ENCODE measurements at places on chromosomes 5 and 9. TPM values are rescaled to one million over a fixed set of nuclear protein-coding genes. Genes with fewer than 3 reads are reported as not detected.

DNA sequence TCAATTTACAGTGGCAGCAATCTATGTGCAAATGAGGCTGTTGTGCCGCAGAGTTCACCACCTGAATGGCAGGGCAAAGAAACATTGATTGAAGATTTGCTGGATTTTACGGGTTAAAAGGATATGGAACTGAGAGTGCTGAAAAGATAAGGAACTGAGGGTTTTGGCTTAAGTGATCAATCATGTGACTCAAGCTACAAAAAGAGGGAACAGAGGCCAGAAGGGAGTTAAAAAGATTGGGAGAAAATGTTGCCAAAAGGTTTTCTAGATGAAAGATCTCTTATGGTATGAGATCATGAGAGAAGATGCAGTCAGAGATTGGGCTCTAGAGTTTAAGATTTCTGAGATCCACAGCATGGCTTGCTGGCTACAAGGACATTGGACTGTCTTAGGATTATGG is 7.9 kb upstream of the RIMOC1 start:
- DNase-seq, result no peak
- H3K27me3 ChIP-seq, result peaks cover 33% of the 10 kb centered on the region
- H3K36me3 ChIP-seq, result peaks cover 7% of the 10 kb centered on the region
- H3K4me3 ChIP-seq, result no peak overlapping the region
- H3K27ac ChIP-seq, result no peak overlapping the region
- peaks cover 18% of the 10 kb centered on the region for H3K4me1 ChIP-seq

CDH6 gene
- total RNA-seq, result not detected

- H3K36me3 ChIP-seq, result no peaks in the 10 kb centered on the region
- no peak overlapping the region for H3K4me3 ChIP-seq
- no peak for DNase-seq
- H3K4me1 ChIP-seq, result no peaks in the 10 kb centered on the region
- H3K27me3 ChIP-seq, result peaks cover 2% of the 10 kb centered on the region
- H3K27ac ChIP-seq, result no peak overlapping the region
These were observed 328 bp downstream of the GRXCR2 start for GRCh38 chr5:145872486-145872885.

CXXC5 gene
- total RNA-seq, result 1.9 TPM

DNA sequence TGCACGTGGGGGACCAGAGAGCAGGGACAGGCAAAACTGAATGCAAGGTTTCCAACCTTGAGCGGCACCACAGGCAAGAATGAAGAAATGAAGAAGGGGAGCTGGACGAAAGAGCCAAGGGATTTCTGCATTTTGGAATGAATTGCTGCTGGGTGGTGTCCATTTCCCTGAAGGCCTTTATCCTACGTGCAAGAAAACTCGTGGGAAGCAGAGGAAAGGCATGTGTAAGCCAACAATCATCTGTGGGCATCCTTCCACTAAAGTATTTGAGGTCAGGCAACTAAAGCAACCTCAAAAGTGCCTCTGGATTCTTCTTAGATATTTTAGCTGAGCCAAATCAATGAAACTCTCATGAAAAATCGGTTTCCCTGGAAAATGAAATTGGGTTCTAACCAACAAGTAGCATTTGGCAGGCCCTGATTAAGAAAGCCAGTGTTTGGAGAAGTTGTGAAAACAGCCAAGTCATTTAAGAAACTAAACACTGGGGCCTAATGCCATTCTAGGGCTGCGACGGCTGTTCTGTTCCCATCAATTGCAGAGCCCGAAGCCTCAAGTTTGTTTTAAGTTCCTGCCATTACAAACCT is 4.7 kb upstream of the TGFBI start:
- no peaks in the 10 kb centered on the region for H3K36me3 ChIP-seq
- DNase-seq, result no peak
- no peak overlapping the region for H3K4me3 ChIP-seq
- no peak overlapping the region for H3K27ac ChIP-seq
- H3K27me3 ChIP-seq, result peaks cover 37% of the 10 kb centered on the region

FAM81B gene
- total RNA-seq, result not detected

DNA sequence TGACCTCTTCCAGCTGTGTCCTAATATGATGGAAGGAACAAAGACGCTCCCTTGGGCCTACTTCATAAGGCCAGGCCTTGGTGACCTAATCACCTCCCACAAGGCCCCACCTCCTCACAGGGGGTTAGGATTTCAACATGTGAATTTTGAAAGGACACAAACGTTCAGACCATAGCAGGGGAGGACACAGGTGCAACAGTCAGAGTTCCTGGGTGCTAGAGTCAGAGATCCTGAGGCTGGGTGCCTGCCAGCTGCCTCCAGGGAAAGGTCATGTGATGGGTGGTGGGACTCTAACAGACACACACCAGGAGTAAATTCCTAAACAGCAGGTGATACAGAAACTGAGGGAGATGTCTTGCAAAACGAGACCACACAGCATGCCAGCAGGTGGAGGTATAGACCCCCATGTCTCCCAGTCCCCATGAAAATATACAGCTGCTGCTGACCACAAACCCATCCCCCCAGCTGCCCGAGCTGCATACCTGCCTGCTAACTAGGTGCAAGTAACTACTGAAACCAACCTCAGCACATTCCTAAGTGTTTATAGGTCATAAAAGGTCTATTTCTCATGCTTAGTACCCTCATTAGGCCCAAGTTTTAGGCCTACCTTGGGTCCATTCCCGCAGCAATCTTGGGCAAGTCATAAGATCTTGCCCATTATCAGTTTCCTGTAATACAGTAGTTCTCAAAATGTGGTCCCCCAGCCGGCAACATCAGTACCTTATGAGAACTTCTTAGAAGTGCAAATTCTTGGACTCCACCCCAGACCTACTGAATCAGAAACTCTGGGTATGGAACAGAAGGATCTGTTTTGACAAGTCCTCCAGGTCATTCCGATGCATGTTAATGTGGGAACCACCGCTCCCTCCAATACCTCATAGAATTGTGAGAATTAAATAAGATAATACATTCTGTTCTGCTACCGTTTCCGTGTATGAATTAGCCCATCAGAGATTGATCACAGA is 245.3 kb downstream of the ENC1 start:
- no peak for DNase-seq
- H3K27ac ChIP-seq, result no peak overlapping the region
- no peak overlapping the region for H3K4me3 ChIP-seq
- H3K4me1 ChIP-seq, result peaks cover 8% of the 10 kb centered on the region
- no peaks in the 10 kb centered on the region for H3K36me3 ChIP-seq

- H3K36me3 ChIP-seq, result no peaks in the 10 kb centered on the region
- H3K4me3 ChIP-seq, result no peak overlapping the region
- no peaks in the 10 kb centered on the region for H3K4me1 ChIP-seq
- no peak overlapping the region for H3K27ac ChIP-seq
These were observed 52.7 kb upstream of the GDNF start for GRCh38 chr5:37892586-37892985.

- H3K27me3 ChIP-seq, result no peaks in the 10 kb centered on the region
- no peak for DNase-seq
- no peaks in the 10 kb centered on the region for H3K36me3 ChIP-seq
- H3K4me1 ChIP-seq, result no peaks in the 10 kb centered on the region
- no peak overlapping the region for H3K4me3 ChIP-seq
These were observed 274.2 kb downstream of the BRINP1 start for GRCh38 chr9:119095072-119095471.

GRCh38 chr9:5440426-5440825 is 2.7 kb upstream of the PLGRKT start:
- peaks cover 16% of the 10 kb centered on the region for H3K36me3 ChIP-seq
- no peak for DNase-seq
- H3K4me1 ChIP-seq, result peaks cover 57% of the 10 kb centered on the region
- H3K27me3 ChIP-seq, result no peaks in the 10 kb centered on the region
- H3K4me3 ChIP-seq, result no peak overlapping the region
- peak overlapping the region; percentile 15 for H3K27ac ChIP-seq

DNA sequence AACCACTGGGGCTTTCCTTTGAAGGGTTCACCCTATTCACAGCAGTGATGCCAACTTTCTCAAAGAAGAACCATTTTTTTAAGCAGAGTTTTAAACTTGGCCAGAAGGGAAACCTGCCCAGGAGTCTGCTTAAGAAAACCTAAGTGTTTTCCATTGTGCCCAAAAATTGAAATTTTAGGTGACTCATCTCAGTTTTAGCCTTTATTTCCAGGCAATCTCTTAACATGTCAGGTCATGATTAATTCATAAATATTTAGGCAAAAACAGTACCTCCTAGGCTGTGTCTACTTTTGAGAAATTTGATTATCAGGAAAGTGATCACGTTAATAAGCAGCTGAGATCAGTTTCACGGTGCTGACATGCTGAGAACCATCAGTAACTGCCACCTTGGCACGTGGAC is 61.9 kb downstream of the TLE1 start:
- no peaks in the 10 kb centered on the region for H3K36me3 ChIP-seq
- DNase-seq, result no peak
- H3K27me3 ChIP-seq, result peaks cover 2% of the 10 kb centered on the region
- no peak overlapping the region for H3K4me3 ChIP-seq
- no peaks in the 10 kb centered on the region for H3K4me1 ChIP-seq

DNA sequence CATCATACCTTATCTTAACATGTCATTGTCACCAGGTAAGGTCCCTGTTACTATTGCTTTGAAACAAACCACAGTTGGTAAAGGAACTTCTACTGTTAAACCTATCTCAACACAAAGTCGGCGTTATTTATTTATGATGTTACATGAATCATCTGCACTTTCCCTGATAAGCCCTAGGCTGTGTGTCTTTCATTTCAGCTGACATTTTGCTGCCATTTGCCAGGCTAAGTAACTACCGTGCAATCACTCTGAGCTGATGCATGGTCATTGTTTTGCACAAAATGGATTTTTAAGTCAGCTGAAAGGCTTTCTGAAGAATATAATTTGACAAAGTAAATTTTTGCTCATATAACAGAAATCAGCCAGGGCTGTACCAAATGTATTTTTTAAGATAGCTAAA is 546.5 kb downstream of the ZNF608 start:
- DNase-seq, result no peak
- no peaks in the 10 kb centered on the region for H3K27me3 ChIP-seq
- H3K27ac ChIP-seq, result no peak overlapping the region

DNA sequence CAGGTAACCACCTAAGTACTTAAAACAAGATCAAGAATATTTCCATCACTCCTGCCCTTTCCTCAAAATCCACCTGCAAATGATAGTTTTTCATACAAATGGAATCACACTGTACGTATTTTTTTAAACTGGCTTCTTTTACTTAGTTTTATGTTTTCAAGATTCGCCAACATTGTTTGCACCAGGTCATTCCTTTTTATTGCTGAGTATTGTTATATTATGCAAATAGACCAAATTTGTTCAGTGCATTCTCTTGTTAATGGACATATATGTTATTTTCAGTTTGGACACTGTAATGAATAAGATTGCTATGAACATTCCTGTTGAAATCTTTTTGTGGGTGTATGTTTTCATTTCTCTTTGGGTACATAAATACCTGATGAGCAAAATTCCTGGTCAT is 8.3 kb upstream of the ANKRD31 start:
- no peaks in the 10 kb centered on the region for H3K4me1 ChIP-seq
- no peak for DNase-seq
- H3K4me3 ChIP-seq, result no peak overlapping the region
- no peaks in the 10 kb centered on the region for H3K27me3 ChIP-seq
- H3K36me3 ChIP-seq, result no peaks in the 10 kb centered on the region

GRCh38 chr5:83474991-83475390 is 3.4 kb downstream of the VCAN start:
- H3K4me3 ChIP-seq, result peak overlapping the region; percentile 38
- H3K27ac ChIP-seq, result no peak overlapping the region
- peaks cover 2% of the 10 kb centered on the region for H3K36me3 ChIP-seq
- peaks cover 79% of the 10 kb centered on the region for H3K27me3 ChIP-seq
- H3K4me1 ChIP-seq, result peaks cover 35% of the 10 kb centered on the region
- DNase-seq, result no peak

DNA sequence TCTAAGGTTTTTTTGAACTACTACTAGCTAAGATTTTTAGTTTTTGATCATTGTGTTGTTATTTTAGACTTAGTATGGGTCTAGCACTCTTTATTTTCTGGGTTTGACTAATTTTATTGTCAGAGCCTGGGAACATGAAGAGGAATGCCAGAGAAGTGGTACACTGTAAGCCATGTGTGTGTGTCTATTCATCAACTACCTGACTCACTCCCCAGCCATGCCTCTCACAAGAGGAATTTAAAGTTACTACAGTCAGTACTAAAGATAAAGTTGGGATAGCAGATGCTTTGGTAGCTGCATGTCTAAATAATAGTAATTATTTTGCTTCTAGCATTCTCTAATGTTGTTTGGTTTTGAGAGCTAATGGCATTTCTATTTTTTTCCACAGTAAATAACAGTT is 264.8 kb downstream of the CSNK1G3 start:
- no peaks in the 10 kb centered on the region for H3K4me1 ChIP-seq
- H3K4me3 ChIP-seq, result no peak overlapping the region
- no peak overlapping the region for H3K27ac ChIP-seq
- no peak for DNase-seq
- H3K27me3 ChIP-seq, result no peaks in the 10 kb centered on the region

DNA sequence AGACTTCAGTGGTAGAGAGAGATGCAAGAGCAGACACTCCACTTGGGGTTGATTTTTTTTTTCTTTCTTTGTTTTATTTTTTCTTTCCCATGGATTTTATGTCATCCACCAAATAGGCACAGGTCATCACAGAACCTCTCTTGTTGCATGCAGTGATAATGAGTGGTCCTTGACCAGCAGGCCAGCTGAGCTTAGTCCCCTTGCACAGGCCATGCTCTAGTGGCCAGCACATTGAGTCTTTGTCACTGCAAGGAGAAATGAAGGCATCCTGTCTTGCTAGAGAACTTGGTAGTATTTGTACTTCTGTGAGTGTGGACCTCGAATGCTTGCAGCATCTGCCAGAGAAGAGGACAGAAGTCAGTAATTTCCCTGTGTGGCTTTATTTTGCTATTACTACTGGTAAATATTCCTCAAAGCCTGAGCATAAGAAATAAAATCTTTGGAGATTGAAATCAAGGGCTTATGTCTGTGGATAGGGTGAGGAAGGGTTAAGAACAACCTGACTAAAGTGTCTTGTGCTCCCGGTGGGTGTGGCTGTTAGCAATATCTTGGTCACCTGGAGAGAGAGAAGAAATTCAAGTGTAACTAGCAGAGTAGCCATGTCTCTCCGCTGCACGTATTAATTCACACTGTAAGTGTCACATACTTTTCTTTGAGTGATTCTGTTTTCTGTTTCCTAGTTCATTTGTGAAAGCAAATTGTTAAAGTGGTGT is 45.3 kb upstream of the NCS1 start:
- peak overlapping the region; percentile 67 for H3K27ac ChIP-seq
- peak overlapping the region; percentile 2 for H3K4me3 ChIP-seq
- H3K27me3 ChIP-seq, result no peaks in the 10 kb centered on the region
- H3K4me1 ChIP-seq, result peaks cover 53% of the 10 kb centered on the region

DNA sequence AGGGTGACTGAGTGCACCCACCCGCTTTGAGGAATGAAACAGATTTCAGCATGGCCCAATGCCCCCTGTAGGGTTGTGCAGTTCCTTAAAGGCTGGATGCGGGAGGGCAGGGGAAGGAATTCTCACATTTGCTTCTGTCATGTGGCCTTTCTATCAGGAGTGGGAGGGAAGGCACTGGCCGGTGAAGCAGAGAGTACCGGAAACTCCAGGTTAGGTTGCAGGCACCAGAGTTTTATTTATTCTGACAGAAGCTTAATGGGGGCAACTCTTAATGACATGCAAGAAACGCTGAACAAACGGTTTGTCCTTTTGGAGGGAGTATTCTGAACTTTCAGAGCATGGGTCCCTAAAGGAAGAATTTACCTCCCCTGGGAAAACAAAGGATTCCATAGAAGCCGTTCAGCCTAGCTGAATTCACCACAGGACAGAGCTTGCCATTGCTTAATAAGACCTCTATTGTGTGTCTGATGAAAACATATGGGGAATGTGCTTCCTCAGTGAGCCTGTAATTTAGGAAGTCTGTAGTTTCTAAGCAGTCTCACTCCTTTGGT is 44.1 kb upstream of the EQTN start:
- H3K4me1 ChIP-seq, result no peaks in the 10 kb centered on the region
- H3K4me3 ChIP-seq, result no peak overlapping the region
- H3K36me3 ChIP-seq, result no peaks in the 10 kb centered on the region
- DNase-seq, result no peak
- H3K27me3 ChIP-seq, result no peaks in the 10 kb centered on the region

LCP2 gene
- total RNA-seq, result 309 TPM
